ENCODE measurements at places on chromosomes 12 and 14.

DNA sequence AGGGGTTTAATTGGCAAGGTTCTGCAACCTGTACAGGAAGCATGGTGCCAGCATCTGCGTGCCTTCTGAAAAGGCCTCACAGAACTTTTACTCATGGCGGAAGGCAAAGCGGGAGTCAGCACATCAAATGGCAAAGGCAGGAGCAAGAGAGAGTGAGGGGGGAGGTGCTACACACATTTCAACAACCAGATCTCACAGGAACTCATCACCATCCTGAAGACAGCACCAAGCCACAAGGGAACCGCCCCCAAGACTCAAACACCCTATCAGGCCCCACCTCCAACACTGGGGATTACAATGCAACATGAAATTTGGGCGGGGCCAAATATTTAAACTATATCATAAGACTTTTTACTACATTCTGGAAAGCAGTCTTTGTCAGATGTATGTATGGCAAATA is 38.0 kb upstream of the FKBP4 start:
- no peak for DNase-seq

GRCh38 chr12:130152386-130152785 is 9.9 kb upstream of the FZD10 start:
- no peak for DNase-seq

DNA sequence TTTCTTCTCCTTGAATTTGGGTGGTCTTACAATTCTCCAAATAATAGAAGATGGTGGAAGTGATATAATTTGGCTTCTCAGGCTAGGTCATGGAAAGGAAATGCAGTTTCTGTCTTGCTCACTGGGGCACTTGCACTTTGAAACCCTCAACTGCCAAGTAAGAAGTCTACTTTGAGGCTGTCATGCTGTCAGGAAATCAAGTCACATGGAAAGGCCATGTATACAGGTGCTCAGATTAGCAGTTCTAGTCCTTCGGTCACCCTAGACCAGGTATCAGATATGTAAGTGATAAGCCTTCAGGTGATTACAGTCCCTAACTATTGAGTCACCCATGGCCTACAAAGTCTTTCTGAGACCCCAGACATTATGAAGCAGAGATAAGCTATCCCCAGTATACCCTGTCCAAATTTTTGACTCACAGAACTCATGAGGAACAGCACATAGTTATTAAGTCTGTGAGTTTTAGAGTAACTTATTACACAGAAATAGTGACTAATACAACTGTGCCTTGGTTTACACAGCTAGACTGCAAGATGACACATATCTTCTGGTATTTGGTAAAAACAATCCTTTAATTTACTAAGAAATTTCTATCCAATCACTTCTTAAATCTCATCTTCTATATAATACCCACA is 26.3 kb upstream of the BBS10 start:
- DNase-seq = no peak

- DNase-seq = no peak
Observed at GRCh38 chr14:65446159-65446558, 33.6 kb downstream of the FUT8 start.

DNA sequence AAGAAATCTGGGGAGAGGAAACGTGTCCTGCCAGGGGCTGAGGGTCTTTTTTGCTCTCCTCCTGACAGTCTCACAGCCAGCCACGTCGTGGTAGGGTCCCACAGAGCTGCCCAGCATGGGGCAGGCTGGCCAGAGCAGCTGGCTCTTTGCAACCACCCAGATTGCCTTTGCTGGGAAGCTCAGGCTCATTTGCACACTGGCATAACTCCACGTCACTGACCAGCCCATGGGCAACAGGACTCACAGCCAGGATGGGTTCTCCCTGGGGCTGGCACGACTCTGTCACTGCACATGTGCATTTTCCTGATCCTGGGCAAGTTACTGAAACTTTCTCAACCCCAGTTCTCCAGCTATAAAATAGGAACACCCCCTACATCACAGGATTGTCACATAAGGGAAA is 242.2 kb downstream of the DPF3 start:
- no peak for DNase-seq

DNA sequence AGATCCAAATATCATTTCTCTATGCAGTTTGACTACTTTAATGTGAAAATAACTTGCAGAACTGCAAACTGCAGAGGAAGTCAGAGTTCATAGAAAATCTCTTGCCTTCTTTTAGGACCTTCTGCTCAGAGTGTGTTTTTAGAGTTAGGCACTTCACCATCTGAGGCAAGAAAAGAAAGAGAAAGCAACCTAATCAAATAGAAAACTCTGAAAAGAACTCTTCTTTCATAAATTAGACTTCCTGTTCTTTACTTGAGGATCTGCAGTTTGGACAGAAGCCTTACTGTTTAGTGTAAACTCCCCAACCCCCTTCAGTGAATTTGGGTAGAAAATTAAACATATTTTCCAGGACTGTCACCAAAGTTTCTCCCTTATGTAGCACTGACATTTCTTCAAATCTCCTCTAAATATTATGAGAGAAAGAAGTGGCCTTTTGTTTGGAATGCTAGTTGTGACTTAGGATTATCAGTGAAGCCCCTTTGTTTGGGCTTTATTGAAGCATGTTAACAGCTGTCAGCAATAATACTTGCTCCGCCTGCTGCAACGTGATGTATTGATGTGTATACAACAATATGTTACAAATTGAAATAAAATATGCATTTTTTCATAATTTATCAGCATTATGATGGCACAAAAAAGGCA is 99.5 kb downstream of the PDZRN4 start:
- DNase-seq = no peak

DNA sequence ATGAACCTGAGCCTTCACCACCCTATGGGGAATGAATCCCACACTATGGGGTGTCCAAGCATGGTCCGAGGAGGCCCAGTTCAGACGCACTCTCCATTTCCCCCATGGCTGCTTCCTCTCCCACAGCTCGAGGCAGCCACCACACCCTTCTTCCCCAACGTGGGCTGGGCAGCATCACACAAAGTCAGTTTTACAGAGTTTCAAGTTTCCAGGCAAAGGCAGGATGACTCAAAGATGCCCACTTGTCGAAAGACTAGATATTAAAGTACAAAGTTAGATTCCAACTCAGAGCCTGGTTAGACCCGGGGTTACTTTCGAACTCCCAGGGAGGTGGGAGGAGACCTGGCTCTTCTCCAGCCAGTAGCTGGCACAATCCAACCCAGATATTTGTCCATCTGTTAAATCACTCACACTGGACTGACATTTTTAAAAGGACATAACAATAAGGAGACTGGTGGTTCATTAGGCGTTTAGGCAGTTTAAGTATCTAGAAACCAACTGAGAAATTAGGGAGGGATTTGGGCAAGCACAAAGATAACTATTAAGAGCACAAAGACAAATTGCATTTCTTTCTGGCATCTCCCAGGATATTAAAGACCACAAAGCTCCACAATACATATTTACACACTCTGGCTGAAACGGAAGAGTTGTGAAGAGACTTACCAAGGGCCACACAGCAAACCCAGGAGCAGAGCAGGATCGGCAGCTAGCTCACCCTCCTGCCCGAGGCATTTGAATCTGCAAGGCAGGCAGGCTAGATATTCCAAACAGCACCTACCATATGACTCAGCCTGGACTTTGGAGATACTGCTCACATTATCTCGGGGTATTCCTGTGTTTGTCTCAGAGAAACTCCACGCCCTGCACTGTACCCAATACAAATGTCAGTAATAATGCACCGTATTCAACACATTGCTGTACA is 34.8 kb downstream of the TMCC3 start:
- no peak for DNase-seq

- no peak for DNase-seq
Observed at GRCh38 chr12:2212971-2213869, 160.4 kb downstream of the CACNA1C start.

GRCh38 chr12:88247241-88247643 is 105.1 kb downstream of the TMTC3 start:
- no peak for DNase-seq

- no peak for DNase-seq
Observed at GRCh38 chr12:109640961-109641360, 67.4 kb downstream of the MVK start.

DNA sequence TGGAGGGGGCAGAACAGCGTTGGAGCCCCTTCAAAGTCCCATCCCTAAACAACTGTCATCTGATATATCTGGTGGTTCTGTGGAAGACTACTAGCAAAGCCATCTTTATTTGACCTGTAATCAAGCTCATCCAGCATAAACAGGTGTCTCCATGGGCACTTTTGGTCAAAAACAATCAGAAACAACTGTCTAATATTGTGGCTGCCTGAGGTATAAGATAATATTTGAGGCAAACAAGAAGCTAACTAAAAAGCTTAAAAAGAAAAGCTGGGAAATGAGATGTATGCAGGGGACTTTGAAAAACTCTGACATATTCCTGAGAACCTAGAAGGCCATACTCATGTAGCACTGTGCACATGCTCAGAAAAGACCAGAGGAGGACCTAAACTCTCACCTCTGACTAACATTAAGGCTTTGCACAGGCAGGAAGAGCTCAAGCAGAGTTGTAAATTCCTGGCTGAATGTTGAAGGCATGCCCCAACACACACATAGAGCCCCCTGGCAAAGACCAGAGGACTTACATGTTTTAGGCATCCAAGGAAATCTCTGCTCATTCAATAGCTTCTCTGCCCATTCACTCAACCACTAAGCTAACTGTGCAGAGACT is 27.2 kb upstream of the AP4S1 start:
- DNase-seq = no peak

DNA sequence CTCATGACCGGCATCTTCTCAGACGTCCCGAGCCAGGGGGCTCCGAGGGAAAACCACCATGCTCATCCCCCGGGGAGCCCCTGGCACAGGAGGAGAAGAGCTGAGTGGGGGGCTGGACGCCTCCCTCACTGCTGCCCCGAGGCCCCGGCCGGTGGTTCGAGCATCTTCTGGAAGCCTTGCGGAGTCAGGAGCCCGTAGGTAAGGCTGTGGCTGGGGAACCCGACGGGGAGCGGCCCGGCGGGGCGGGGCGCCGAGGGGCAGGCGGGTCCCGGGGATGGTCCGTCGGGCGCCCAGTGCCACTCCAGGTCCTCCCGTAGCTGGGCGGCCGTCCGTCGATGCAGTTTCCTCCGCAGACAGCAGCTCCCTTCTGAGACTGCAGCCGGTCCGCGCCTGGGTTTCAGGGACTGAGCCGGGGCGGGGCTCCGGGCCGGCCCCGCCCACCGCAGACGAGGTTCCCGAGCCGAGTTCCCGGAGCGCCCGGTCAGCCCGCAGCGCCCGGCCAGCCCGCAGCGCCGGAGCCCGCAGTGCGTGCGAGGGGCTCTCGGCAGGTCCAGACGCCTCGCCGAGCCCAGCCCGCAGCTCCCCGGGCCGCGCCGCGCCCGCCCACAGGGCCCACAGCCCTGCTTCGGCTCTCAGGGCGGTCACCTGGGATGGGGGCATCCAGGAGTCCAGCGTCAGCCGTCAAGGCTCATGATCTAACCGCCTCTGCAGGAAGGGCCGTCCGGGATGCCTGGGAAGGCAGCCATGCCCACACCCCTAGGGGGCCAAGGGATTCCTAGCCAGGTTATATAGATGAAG is at the start of gene PGF:
Gene PGF, minus strand, starts transcription at position 369 of the 798 bp plus-strand sequence. Its CDS starts 355 bp downstream, at position 14.
- peak; percentile 26 for DNase-seq

DNA sequence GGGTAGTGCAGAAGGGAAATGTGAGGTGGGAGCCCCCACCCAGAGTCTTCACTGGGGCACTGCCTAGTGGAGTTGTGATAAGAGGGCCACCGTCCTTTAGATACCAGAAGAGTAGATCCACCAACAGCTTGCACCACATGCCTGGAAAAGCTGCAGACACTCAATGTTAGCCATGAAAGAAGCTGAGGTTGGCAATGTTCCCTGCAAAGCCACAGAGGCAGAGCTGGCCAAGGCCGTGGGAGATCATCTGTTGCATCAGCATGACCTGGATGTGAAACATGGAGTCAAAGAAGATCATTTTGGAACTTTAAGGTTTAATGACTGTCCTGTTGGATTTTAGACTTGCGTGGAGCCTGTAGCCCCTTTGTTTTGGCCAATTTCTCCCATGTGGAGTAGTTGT is 468.4 kb upstream of the FOXG1 start:
- DNase-seq = no peak

DNA sequence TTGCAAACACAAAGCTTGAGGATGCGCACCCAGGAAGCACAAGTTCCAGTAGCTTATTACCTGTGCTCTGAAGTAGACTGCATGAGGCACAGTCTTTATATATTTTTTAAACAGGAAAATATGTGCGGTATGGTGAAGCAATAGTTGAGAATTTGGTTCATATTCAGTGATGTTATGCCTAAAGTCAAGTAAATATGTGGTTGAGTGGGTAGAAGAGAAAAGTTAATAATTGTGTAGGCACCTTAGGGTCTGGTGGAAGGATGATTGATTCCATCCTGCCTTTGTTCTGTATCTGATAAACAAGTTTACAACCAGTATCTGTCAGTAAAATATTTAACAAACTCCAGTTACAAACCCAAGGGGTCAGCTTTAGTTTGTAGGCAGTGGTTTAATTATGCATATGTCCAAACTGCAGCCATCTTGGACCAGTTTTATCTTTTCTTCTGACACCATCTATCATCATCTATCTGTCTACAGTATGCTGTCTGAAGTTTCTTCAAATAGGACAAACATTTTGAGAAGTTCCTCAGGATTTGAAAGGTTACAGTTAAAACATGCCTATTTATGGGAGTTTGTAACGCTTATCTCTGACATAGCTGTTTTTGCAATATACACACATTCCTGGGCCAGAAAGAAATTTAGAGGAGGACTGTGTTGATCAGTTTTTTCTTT is 10.8 kb downstream of the SINHCAF start:
- no peak for DNase-seq

DNA sequence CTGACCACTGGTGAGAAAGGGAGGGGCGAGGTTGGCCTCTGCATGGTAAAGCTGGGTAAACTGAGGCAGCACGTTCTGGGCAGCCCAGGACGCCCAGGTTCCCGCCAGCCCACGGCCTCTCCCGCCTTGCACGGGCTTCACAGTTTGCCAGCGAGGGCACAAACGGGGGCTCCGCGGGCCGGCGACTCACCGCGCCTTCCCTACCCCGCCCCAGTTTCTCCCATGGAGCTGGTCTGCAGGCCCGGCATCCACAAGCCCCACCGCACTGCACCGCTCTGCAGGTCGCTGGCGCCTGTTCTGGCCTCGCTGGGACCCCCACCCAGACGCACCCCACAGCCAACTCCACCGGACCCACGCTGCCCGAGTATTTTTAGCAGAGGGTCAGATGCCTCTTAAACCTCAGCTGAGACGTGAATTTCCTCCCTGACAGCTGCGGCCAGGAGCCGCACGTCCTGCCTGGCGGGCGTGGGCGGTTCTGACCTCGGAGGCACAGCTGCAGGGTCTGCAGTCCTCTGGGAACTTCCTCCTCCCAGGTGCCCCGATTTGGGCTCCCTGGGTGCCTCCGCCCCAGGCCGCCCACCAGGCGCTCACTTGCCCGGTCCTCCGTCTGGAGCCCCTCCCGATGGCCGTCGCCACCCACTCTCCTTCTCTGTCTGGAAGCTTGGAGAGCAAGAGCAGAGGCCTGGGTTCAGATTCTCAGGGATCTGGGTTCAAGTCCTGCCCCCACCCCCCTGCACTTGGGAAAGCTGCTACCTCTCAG is 29.5 kb upstream of the INF2 start:
- no peak for DNase-seq

GRCh38 chr12:5777451-5777850 is 167.6 kb downstream of the ANO2 start:
- DNase-seq = no peak

DNA sequence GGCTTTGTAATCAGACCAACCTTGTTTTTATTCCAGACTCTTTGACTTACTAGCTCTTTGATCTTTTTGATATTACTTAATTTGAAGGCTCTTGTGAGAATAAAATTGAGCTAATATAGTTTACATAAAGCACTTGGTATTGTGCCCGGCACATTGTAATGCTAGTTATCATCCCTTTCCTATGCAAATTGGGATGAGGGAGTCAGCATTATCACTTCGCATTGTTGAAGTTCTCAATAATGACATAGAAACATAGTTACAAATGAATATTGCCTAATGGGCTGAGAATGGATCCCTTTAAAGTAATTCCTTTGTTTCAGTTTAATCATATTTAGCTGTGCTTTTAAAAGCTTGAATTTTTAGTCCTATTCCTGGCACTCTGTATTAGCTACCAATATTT is 36.6 kb downstream of the SUPT16H start:
- DNase-seq = no peak

All from stimulated activated CD4-positive, alpha-beta T cell treated with anti-CD3 and anti-CD28 coated beads, Interleukin-4, amount 100 ng/mL, for 4 hours (primary cell).